ENCODE measurements at places on chromosomes 4 and X. TPM values are rescaled to one million over a fixed set of nuclear protein-coding genes. Genes with fewer than 3 reads are reported as not detected.
A peak's percentile ranks its signal among the peaks of the same experiment; 100 is the strongest.

DNA sequence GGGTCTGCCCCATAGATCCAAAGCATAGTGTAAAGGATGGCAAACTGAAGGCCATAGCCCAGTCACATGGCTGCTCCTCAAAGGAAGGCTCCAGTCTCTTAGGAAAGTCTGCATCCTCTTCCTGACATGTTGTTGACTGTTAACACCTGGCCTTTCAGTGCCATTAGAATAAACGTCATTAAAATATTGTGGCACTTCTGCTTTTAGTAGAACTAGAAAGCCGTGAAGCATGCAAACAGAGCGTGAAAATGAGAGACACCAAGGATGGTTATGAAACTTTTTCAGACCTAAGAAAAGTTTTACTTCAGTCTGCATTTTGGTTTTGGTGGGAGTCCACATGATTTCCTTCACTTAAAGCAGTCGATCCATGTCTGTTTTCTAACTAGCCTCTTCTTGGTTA lies 41.1 kb upstream of the AFF2 start:
- no peak for DNase-seq

GRCh38 chr4:152357206-152357605 lies 178.7 kb downstream of the FBXW7 start:
- peak; percentile 77 for DNase-seq

- no peak for DNase-seq
These were observed 328.5 kb upstream of the FGF16 start for GRCh38 chrX:77118686-77119085.

- DNase-seq, result no peak
These were observed 40.5 kb downstream of the ANXA5 start for GRCh38 chr4:121656269-121656641.

GAGE12H gene
- total RNA-seq, result not detected

DNA sequence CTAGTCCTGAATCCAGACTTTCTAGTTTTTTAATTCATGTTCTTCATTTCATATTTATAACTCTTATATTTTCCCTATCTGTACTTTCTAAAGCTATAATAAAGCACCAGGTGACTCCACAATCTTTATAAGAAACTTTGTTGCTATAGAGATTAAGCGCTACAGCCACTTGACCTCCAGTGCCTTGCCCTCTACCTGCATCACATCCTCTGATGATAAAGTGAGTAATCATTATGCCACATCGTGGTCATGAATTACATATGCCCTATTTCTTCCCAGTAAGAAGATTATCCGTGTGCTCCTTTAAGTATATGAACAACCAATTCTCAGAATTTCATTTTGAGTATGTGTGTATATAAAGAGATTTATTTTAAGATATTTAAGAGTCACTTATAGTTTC lies 6.8 kb upstream of the DYNLT3 start:
- DNase-seq, result no peak

DNA sequence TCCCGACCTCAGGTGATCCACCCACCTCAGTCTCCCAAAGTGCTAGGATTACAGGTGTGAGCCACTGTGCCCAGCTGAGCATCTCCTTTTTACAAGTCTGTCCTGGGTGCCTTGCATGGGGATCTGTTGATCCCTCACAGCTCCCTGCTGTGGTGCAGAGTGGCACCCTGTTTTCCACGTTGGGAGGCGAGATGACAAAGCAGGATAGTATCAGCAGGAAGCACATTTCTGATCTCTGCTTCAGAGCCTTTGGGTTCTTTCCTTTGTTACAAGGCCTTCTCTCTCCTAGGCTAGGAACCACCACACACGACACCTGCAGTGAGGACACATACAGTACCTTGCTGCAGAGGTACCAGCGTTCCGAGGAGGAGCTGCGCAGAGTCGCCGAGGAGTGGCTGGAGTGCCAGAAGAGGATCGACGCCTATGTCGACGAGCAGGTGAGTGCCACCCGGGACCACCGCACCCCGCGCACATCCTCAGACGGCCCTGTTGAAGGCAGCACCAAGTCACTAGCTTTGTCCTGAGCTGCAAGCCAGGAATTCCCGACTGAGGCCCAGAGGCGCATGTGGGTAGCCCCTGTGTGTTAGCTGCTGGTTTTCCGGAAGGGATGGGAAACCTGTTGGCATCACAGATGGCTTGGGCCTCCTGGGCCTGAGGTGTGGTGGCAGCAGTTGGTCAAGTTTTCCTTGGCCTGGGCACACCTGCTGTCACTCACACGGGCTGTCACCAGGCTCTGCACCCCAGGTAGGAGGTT lies 109.6 kb downstream of the TNIP2 start:
- DNase-seq, result no peak

CTAG1A gene
- total RNA-seq, result not detected

GRCh38 chrX:68834371-68835103 lies 5.7 kb downstream of the EFNB1 start:
- DNase-seq, result no peak

ASB12 gene
- 2.5 TPM for total RNA-seq

NPNT gene
- 4.7 TPM for total RNA-seq

NAT8L gene
- 1.1 TPM for total RNA-seq

- no peak for DNase-seq
These were observed at the start of gene EGF for GRCh38 chr4:109912706-109913595. TSS of gene EGF (plus strand) at chr4:109912883. CDS start at chr4:109913336, 453 bp downstream.

EDNRA gene
- total RNA-seq, result 4.9 TPM

DNA sequence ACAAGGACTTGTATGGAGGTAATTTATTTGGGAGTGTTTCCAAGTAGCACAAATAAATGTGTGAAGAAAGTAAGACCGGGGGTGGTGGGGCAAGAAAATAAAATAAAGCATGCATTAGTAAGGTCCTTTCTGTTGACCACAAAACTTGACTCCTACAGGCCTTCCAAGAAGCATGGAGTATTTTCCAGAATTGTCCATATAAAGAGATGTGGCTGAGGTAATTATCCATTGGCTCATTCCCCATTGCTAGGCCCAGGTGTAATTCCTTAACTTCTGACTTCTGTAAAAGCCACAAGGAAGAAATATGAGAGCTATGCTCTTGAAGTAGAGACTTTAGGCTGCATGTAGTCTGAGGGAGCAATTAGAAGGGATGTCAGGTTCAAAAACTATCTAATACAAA lies 430.5 kb upstream of the PABPC4L start:
- no peak for DNase-seq

GRCh38 chr4:24229978-24230377 lies 340.1 kb upstream of the PPARGC1A start:
- no peak for DNase-seq
